ENCODE measurements at places on chromosomes 1 and 21.
A peak's percentile ranks its signal among the peaks of the same experiment; 100 is the strongest.

DNA sequence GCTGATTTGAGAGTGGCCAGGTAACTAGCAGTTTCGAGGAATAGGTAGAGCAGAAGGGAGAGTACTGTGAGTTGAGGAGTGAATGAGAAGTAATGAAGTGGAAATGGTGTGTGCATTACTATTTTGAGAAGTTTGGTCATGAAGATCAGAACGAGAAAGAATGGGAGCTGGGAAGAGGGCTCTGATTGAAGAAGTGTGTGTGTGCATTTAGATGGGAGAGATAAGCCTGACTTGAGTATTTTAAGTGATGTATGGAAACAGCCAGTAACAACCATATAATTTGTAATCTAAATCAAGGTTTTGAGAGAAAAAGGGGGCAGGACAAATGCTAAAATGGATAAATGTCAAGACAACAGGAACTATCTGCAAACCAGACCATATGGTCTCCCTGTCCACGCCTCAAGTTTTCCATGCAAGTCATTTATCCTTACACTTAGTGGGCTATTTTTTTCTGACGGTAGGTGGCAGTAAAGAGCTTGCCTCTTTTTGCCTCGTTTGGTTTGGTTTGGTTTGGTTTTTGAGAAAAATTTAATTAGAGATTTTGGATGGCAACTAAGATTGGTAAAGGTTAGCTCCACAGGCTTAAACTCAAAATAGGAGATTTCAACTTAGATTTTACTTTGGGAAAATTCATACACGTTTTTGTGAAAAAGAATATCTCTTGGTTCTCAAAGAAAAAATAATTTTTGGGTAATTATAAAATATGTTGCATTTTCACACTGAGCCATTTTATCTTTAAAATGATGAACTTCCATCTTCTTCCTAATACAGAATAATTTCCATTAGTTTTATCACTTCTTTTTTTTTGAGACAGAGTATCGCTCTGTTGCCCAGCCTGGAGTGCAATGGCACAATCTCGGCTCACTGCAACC, 9.5 kb upstream of the B3GALNT2 start:
- DNase-seq, result peak; percentile 75

GRCh38 chr1:25732821-25733220, 67.2 kb upstream of the SELENON start:
- no peak for DNase-seq

GRCh38 chr1:151668090-151668489, 48.5 kb downstream of the CELF3 start:
- peak; percentile 14 for DNase-seq

DNA sequence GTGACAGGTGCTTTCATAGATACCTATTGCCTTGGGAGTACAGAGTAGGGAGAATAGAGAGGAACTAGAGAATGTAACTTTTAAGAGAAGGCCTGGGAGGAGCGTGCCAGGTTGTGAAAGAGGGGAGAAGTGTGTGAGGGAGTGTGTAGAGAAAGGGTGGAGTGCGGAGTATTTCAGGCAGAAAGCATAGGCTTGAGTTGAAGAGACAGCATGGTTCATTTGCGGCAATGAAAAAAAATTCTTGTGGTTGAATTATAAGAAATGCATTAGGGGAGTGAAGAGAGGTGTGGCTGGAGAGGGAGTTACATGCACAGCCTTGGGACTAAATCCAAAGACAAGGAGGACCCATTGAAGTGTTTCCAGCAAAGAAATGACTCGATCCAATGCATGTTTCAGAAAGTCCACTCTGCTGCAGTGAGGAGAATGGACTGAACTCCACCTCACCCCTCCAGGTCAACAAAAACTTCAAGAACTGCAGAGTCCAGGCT, 81.7 kb upstream of the ADAM30 start:
- DNase-seq, result no peak

- no peak for DNase-seq
Observed at GRCh38 chr1:228415221-228415620, 1.4 kb downstream of the TRIM17 start.

- DNase-seq, result peak; percentile 10
Observed at GRCh38 chr1:29504196-29504595, 267.9 kb downstream of the PTPRU start.

GRCh38 chr1:21298981-21299391, 8.7 kb upstream of the ECE1 start:
- DNase-seq, result no peak

DNA sequence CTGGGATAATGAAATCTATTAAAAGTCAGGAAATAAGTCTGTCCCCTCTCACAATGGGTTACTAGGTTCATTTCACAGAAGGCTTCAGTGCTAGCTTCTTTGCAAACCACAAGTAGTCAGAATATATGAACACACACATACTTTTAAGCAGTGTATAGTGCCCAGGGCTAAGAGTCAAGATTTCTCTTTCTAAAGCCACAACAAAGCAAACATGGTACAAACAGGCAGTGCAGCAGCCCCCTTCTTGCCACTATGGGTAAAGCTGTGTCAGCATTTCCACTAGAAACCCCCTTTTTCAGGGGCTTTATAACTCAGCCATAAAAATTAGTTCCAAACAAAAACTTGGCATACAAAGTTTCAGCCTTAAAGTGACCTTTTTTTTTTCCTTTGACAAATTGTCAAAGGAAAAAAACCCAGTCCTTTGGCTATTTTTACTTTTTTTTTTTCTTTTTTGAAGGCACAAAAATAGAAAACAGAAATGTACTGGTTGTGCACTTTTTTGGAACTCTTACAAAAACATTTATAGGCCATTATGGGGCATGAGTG, 315.4 kb downstream of the LMO4 start:
- peak; percentile 69 for DNase-seq

Data from M059J (cell line).